ENCODE measurements at places on chromosomes 1 and 21.

GRCh38 chr1:99490031-99490430 lies 155.9 kb upstream of the PALMD start:
- DNase-seq, result no peak

- DNase-seq, result no peak
Measured at GRCh38 chr1:184035719-184036516, 1.6 kb downstream of the COLGALT2 start.

GRCh38 chr1:17272646-17273045 lies 23.7 kb downstream of the PADI3 start:
- no peak for DNase-seq

- no peak for DNase-seq
Measured at GRCh38 chr1:1862905-1863547, 27.9 kb downstream of the GNB1 start.

- DNase-seq, result no peak
Measured at GRCh38 chr1:6580119-6580592, 362 bp downstream of the ZBTB48 start.

- no peak for DNase-seq
Measured at GRCh38 chr1:229164836-229165735, 105.8 kb upstream of the RAB4A start.

DNA sequence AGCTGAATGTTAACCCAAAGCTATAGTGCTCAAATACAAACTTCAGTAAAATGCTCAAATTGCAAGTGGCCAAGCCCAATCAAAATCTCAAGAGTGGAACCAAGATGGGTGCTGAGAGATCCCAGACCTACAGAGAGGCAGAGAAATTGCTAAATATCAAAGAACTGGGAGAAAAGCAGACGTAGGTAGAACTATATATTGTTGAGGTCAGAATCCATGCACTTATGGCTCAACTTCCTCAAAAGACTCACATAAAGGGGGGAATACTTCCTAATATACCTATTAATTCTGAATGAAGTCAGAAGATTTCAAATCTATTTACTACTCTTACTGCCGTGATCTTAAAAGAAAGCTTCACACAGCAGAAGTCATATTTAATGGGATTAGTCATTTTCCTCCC lies 65.2 kb downstream of the PUM1 start:
- no peak for DNase-seq

GRCh38 chr1:226656201-226656600 lies 82.9 kb downstream of the ITPKB start:
- DNase-seq, result no peak

GRCh38 chr1:14994841-14995437 lies 158.6 kb upstream of the TMEM51 start:
- no peak for DNase-seq

- DNase-seq, result no peak
Measured at GRCh38 chr1:194709439-194709838, 1523.0 kb upstream of the B3GALT2 start.

DNA sequence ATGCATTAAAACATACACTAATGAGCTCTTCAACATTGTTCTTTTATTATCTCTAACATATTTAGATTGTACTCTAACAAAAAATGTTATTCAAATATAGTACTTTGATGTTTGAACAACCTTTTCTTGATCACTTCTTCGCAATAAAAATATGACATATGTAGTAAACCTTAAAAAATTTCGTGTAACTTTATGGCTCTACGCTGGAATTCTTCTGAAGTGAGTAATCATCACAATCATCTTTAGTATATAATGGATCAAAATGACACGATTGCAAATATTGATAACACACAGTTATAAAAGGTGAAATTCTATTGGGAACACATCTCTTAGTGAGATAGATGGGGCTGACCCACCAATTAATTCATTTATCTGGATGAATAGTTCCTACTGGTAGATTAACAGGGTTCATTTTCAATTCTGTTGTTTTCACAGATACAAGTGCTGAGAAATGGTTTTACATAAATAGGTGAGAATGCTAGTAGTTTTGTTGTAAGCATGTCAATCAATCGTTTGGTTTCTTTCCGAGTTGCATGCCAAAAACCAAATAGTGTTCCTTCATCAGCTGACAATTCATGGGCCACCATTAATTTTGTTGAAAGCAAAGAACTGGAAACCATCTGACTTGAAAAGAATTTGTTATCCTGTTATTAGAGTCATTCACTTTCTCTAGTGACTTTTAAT lies 1.5 kb upstream of the ZMPSTE24 start:
- no peak for DNase-seq

DNA sequence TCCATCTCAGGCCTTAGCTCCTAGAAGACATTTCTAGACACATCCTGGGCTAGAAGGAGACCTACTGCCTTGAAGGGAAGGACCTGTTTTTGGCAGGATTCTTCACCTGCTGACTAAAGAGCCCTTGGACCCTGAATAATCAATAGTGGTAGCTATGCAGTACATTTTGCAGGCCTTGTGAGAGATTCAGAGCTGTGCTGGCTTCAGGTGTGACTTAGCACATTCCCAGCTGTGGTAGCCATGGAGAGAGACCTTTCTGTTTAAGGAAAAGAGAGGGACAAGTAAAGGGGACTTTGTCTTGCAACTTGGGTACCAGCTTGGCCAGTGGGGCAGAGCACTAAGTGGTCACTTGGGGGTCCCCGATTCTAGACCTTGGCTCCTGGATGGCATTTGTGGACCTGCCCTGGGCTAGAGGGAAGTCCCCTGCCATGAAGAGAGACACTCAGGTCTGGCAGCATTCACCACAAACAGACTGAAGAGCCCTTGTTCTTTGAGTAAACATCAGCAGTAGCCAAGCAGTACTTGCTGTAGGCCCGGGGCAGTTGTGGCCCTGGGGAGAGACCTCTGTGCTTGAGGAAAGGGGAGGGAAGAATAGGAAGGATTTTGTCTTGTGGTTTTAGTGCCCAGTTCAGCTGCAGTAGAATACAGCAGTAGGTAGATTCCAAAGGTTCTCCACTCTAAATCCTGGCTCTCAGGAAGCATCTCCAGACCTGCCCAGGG lies 26.2 kb upstream of the CD1A start:
- DNase-seq, result no peak

- peak; percentile 60 for DNase-seq
Measured at GRCh38 chr1:16243936-16244649, 7.1 kb upstream of the CPLANE2 start.

GRCh38 chr1:231390071-231390470 lies 32.0 kb downstream of the EGLN1 start:
- no peak for DNase-seq

DNA sequence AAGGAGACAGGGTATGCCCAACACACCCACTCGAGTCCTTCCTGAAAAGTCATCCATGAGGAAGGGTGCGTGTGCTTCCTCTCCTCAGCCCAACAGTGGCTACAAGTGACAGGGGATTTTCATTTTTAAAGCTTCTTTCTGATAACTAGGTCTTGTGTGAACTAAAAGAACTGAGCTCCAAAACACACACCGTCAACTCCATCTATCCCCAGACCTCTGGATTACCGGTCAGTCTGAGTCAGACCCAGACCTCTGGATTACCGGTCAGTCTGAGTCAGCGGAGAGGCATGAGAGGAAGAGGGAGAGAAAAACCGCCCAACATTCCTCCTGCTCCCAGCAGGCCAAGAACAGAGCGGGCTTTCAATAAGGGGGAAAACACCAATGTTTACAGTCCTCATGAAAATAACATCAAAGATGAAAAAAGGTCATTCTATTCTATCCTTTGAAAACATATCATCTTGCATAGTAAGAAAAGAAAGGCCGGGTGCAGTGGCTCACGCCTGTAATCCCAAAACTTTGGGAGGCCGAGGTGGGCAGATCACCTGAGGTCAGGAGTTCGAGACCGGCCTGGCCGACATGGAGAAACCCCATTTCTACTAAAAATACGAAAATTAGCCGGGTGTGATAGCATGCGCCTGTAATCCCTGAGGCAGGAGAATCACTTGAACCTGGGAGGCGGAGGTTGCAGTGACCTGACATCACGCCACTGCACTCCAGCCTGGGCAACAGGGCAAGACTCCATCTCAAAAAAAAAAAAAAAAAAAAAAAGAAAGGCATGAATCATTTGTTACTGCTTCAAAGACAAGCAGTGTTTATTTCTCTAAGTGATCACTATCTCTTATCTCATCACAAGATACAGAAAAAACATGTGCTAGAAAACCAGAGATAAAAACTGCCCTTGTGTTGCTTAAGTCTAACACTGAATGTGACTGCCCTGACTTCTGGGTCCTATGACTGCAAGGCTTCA lies 3.4 kb downstream of the PTTG1IP start:
- no peak for DNase-seq

- no peak for DNase-seq
Measured at GRCh38 chr1:39159224-39160036, 45.1 kb upstream of the MACF1 start.

Measured in activated effector memory CD4-positive, alpha-beta T cell treated with Interleukin-2 at 50 U/mL for 16 hours (primary cell).